ENCODE measurements at places on chromosomes 16 and 17.

- DNase-seq = no peak
Measured at GRCh38 chr16:26993511-26993910, 73.2 kb upstream of the C16orf82 start.

DNA sequence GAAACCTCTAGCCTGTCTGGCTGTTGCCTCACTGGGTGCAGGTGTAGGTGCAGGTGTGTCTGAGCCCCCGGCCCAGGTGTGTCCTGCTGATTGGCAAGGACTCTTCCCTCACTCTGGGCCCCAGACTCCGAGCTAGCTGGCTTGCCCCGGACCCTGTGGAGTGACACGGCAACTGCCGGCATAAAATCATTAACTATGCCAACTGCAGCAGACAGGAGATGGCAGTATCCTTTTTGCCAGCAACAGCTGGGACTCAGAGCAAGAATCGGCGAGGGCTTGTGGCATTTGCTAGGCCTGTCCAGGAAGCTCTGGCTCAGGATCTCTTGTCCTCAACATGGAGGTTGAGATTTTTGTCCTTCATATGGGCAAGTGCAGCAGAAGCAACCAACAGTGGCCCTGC is 20.8 kb downstream of the CIAPIN1 start:
- no peak for DNase-seq

- DNase-seq = peak; percentile 74
Measured at GRCh38 chr17:76408037-76408849, 23.8 kb downstream of the SPHK1 start.

GRCh38 chr17:79929257-79930061 is 90.2 kb upstream of the CBX4 start:
- DNase-seq = no peak

DNA sequence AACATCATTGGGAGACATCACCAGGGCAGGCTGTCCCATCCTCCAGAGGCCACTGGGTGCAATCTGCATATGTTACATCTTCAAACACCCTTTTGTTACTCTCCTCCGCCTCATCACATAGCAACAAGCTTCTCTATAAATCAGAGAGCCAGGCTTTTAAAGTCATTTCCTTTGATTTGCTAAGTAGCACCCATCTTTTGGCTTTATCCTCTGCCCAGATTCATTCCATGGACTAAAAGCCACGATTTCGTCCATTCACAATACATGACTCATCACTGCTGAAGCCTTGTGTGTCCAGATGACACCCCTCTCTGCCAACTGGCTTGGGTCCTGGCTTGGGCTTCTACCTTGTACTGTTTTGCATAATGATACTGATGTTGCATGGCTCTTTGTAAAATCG is 2.0 kb upstream of the KRT38 start:
- no peak for DNase-seq

DNA sequence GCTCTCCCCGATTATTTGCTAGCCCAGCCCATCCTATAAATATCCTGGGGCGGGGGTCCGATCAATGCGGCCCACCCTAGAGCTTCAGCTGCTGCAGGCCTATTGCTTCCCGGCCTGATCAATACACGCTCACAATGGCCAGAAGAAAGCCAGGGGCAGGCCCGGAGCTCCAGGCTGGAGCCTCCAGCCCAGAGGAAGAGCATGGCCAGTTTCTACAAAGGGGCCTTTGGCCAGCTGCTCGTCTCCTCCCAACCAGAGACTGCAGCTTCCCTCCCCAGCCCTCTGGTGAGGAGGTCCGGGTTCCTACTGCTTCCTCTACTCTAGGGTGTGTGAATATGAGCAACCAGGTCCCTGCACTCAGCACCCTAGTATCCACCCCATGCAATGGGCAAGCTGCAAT is 36.7 kb downstream of the SALL1 start:
- no peak for DNase-seq

DNA sequence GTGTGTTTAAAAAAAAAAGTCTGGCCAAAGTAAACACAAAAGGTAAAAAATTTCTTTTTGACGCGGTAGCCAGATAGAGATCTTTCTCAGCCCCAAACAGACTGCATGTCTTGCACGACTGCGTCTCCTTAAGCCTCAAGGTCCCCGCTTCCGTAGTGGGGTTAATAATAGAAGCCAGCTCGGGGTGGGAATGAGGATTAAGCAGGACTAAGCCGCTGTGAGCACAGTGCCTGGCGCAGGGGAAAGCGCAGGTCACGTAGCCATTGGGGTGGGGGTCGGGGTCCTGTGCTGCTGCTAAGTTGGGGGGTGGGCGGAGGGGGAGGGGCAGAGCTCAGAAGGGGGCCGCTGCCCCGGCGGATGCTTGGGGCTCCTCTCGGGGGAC is 521 bp downstream of the GGA2 start:
- DNase-seq = peak; percentile 38

GRCh38 chr16:50166511-50167500 is 13.7 kb downstream of the TENT4B start:
- peak; percentile 10 for DNase-seq

DNA sequence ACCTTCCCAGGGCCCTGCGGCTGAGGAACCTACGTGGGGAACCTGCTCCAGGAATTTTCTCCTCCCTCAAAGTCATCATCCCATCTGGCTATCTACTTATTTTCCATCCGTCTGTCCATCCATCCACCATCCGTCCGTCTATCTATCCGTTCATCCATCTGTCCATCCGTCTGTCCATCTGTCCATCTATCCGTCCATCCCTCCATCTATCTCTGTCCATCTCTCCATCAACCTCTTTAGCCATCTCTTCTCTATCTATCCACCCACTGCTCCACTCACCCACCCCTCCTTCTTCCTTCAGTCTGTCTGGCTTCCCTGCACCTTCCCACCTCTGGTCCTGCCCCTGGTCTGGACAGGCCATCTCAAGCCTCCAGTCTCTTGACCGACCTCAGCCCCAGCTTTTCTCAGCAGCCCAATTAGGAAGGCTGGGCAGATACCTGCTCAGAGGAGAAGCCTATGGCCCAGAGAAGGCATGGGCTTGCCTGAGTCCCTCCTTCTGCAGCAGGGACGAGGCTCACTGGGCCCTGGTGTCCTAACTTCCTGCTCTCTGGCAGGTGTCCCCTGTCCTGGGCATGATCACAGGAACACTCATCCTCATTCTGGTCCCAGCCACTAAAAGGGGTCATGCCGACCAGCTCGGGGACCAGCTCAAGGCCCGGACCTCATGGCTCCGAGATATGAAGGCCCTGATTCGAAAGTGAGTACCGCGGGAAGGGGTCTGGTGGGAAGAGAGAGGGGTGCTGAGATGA is 23.0 kb downstream of the MYBBP1A start:
- DNase-seq = no peak

DNA sequence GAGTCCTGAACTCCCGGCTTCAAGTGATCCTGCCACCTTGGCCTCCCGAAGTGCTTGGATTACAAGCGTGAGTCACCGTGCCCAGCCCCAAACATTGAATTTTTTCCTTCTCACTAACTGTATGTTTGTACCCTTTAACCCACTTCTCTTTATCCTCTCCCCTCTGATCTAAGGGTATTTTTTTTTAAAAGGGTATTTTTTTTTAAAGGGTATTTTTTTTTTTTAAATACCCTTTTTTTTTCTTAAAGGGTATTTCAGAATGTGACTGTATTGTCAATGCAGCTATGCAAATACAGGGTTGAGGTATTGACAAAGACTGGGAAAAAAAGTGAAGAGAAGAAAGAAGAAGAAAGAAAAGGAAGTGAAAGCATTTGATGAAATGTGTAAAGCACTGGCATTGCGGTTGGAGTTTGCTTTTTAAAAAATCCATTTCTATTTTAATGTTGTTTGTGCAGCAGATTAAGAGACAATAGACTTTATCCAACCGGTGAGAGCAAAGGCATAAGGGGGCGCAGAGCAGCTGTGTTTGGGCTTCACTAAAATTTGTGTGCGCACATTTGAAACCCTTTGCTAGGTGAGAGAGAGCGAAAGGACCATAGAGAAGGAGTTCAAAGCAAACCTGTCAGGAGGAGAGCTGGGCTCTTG is 42.4 kb downstream of the SYT17 start:
- no peak for DNase-seq

- no peak for DNase-seq
Measured at GRCh38 chr17:30388321-30389179, 9.8 kb downstream of the CPD start.

GRCh38 chr16:3017794-3018506 is at the start of gene CLDN6:
TSS of gene CLDN6 (minus strand) at chr16:3018183. CDS start at chr16:3016021, 2,162 bp downstream.
- DNase-seq = peak; percentile 43

GRCh38 chr17:45775576-45776011 is 8.5 kb upstream of the CRHR1 start:
- DNase-seq = no peak

DNA sequence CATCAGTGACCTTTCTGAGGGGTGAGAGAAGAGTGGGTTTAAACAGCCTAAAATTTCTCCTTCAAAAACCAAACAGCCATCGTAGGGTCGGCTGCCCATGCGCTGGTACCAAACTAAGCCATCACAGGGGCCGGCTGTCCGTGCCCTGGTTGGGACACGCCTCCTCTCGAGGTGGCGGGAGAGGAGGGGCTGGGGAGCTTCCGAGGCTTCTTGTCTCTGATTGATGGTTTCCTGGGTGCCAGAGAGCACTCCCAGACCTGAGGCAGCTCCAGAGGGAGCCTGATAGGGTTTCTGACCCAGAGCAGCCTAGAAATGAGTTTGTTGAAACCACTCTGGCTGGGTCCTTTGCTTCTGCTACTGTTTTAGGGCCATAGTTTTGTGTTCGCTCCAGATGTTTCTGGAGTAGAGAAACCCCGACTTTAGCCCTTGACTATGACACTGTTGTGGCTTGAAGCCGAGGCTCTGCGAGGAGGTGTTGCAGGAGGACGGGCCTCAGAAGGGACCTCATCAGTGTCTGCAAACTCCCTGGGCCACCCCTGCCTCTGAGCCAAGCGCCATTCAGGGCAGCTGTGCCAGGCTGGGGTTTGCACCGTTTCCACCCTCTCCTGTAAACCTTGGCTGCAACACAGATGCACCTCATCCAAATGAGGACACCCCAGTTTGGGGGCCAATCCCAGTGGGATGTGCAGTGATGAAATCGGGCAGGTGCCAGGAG is 6.2 kb downstream of the ZNF276 start:
- DNase-seq = no peak

DNA sequence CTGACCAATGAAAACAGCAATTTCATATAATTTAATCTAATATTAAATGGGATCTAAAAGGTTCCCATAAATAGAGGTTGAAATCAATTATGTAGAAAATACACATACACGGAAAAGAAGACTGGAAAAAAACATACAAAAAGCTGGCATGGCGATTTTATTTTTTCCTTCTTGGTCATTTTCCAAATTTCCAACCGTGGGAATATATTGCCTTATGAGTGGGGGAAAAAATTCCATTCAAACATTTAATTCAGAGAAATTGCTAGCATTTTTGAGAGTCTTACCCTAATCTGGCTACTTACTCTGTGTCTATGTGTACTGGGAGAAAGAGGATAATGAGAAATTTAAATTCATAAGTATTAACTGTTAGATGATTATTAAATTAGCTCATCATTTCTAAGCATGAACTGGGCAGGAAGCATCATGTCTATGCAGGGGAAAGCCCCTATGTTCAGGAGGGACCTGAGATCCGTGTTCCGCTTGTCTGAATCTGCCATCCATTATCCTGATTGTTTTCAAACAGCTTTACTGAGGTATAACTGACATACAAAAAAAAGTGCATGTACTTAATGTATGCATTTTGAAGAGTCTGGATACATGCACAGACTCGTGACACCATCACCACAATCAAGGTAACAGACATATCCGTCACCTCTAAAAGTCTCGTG is 145.2 kb downstream of the XYLT1 start:
- no peak for DNase-seq

DNA sequence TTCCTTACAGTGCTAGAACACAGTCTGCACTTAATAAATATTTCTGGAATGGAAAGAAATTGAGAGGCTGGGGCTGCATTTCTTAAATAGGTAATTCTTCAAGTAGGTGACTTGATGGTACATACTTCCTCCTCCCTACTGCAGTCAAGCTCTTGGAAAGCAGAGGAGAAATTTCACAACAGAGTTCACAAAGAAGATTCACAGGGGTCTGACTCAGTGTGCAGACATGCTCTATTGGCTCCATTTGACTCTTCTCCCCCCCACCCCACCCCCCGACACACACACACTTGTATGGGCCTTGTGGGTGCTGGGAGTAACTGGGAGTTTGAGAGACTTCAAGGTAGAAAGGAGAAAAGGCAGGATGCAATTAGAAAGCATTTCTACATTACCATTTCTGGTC is 6.2 kb upstream of the MYOCD start:
- DNase-seq = no peak

DNA sequence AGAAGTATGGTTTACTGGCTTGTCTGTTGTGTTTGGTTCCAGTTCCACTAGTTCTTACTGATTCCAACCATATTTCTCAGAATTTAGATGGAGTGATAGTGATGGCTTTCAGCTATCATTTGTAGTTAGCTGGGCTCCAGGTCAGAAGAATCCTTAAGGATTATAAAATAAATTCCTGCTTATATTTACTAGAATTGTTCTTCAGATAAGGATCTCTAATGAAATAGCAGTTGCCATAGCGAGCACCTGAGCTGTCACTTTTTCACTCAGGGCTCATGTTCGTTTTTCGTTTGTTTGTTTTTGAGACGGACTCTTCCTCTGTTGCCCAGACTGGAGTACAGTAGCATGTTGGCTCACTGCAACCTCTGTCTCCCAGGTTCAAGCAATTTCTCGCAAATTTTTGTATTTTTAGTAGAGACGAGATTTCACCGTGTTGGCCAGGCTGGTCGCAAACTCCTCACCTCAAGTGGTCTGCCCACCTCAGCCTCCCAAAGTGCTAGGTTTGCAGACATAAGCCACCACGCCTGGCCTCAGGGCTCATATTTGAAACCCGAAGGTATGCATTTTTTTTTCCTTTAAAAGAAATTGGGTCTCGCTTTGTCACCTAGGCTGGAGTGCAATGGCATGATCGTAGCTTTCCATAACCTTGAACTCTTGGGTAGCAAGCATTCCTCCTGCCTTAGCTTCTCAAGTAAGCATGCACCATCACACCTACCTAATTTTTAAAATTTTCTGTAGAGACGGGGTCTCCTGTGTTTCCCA is 42.9 kb downstream of the PAFAH1B1 start:
- no peak for DNase-seq

- DNase-seq = peak; percentile 4
Measured at GRCh38 chr17:9432934-9433421, 142.6 kb downstream of the STX8 start.

- DNase-seq = no peak
Measured at GRCh38 chr16:21565861-21566669, 33.3 kb upstream of the METTL9 start.

- no peak for DNase-seq
Measured at GRCh38 chr17:61749823-61750404, 113.4 kb downstream of the BRIP1 start.

DNA sequence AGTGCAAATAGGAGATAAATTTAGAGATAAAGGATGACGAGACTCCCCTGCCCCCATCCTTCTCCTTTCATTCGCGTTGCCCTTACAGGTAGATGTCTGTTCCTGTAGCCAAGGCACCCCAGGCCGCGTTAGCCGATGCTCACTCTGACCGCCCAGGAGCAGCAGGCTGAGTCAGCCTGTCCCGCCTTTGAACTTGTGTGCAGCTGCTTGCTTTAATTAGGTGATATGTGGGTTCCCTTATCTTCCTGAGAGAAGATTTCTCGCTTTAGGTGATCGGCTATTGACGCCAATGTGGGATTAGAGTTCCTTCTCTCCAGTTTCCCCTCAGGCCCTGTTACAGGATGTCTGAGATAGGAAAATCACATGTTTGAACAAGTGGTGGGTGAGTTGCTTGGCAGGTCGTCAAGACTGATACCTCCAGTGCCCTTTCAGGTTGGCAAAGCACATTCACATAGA is 119.5 kb downstream of the MSI2 start:
- no peak for DNase-seq
